ENCODE measurements at places on chromosomes 3 and 15. TPM values are rescaled to one million over a fixed set of nuclear protein-coding genes. Genes with fewer than 3 reads are reported as not detected.

GRCh38 chr3:57031631-57032541, 28.6 kb upstream of the SPATA12 start:
- no peak for DNase-seq

GRCh38 chr3:159652452-159652851, 336.2 kb upstream of the IL12A start:
- DNase-seq = no peak

Gene LRRC2
- total RNA-seq = 0.60 TPM

DNA sequence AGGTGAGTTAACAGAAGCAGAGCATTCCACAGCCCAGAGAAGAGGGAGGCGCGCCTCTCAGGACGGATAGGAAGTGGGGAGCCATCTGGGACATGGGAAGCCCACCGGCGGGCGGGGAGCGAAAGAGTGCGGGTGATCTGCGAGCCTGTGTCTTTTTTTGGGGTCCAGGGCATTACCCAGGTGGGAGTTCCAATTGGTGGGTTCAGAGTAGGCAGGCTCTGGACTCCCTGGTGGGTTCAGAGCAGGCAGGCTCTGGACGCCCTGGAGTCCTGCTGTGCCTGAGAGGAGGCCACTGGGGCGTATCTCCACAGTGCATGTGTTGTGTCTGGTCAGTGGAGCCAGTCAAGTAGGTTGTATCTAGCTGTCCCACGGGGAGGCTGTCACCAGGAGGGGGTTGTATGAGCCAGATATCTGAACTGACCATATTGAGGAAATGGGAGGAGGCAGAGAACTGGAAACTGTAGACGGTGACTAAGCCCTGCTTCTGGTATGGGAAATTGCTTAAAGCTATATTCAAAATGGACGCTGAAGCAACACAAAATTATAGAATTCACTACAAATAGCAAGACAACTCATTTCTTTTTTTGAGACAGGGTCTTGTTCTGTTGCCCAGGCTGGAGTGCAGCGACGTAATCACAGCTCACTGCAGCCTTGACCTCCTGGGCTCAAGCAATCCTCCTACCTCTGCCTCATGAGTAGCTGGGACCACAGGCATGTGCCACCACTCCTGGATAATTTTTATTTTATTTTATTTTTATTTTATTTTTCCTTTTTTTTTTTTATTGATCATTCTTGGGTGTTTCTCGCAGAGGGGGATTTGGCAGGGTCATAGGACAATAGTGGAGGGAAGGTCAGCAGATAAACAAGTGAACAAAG, 34.5 kb upstream of the CHST2 start:
- no peak for DNase-seq

Gene TRNT1
- 17.4 TPM for total RNA-seq

GRCh38 chr3:160622263-160623045, 54.5 kb upstream of the ARL14 start:
- no peak for DNase-seq

DNA sequence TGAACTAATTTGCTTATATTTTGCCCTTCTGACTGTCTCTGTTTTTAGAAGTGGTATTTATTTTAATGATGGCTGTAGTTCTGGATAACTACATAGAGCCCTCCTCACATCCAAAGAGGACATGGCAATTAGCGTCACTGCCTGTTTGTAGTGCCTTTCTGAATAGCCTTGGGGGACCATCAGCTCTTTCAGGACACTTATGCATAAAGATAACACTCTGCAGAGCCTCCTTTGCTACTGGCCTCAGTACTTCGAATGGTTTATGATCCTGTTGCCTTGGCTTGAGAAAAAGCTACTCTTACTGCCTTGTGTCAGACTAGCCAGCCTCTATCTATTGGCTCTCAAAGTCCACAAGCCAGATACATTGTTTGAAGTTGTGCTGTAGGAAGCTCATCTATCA, 105.4 kb upstream of the SPRED1 start:
- DNase-seq = no peak

GRCh38 chr3:63349583-63350573, 71.8 kb downstream of the SYNPR start:
- DNase-seq = peak; percentile 45

- no peak for DNase-seq
Observed at GRCh38 chr15:58555162-58556027, 123.6 kb downstream of the LIPC start.

DNA sequence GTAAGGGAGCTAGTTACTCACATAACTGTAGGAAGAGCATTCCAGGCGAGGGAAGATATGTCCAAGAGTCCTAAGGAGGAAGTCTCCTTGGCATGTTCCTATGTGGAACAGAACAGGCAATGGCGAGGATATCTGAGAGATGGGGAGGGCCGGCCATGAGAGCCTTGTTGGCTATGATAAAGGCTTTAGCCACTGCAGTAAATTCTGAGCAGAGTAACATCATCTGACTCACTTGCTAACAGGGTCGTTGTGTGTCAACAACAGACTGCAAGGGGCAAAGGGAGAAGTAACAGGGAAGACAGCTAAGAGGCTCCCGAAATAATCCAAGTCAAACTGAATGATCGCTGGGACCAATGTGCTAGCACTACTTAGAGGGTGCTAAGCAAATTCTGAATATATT, 21.6 kb downstream of the SFMBT1 start:
- DNase-seq = no peak

- no peak for DNase-seq
Observed at GRCh38 chr3:131903988-131904415, 130.8 kb downstream of the CPNE4 start.

Gene ZNF80
- not detected for total RNA-seq

Gene SOX14
- not detected for total RNA-seq

DNA sequence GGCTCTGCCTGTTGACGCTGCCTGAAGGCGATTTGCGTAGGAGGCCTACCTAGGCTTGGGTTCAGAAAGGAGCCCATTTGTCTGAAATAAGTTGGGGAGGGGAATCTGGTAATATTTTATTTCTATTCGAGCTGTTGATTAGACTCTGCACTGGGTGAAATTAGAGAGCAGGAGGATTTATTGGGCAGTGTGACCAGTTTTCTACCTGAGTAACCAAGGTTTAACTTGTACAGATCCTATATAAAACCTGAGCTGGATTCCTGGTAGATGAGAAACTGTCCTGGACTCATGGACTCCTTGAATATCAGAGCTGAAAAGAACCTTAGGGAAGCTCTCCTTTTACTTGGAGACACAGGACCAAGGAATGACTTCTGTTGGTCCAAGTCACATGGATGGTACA, 19.6 kb upstream of the GPR156 start:
- DNase-seq = no peak

GRCh38 chr15:38307251-38307650, 54.6 kb downstream of the SPRED1 start:
- no peak for DNase-seq

DNA sequence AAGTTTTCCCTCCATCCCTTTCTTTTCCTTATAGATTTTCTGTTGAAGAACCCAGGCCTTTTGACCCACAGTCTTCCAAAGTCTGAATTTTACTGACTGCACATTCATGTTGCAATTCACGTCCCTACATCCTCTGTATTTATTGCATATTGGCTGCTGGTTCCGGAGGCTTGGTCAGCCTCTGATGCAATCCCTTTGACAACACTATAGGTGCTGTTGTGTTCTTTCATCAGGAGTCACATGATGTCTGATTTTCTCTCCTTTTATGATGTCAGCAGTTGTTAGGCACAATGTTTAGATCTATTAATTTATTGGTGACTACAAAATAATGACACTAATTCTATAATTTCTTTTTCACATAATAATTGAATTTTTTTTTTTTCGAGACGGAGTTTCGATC, 8.7 kb downstream of the CYP1A1 start:
- no peak for DNase-seq
